ENCODE measurements at places on chromosomes 12 and 14.

DNA sequence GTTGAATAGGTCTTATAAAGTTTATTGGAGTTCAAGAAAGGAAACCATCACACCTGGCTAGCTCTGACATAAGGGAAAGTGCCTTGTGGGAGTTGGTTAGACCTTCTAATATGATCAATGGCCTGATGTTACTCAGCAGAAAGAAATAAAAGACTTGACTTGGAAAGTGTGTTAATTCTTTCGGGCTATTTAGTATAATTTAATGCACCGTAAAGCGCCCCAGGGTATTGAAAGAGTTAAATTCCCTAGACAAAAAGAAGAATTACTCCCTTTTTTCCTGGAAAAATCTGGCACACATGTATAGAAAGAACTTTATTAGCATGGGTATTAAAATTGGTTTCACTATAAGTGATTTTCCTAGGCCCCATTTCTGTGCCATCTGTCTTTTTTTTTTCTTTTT lies 1125.7 kb upstream of the FLRT2 start:
- no peak for DNase-seq

- DNase-seq: no peak
Measured at GRCh38 chr14:45678163-45678562, 425.2 kb upstream of the MIS18BP1 start.

- DNase-seq: peak; percentile 51
Measured at GRCh38 chr12:50057000-50057841, at the start of gene ASIC1. ASIC1 (plus strand) TSS chr12:50057596; CDS start chr12:50058767, 1,171 bp downstream.

DNA sequence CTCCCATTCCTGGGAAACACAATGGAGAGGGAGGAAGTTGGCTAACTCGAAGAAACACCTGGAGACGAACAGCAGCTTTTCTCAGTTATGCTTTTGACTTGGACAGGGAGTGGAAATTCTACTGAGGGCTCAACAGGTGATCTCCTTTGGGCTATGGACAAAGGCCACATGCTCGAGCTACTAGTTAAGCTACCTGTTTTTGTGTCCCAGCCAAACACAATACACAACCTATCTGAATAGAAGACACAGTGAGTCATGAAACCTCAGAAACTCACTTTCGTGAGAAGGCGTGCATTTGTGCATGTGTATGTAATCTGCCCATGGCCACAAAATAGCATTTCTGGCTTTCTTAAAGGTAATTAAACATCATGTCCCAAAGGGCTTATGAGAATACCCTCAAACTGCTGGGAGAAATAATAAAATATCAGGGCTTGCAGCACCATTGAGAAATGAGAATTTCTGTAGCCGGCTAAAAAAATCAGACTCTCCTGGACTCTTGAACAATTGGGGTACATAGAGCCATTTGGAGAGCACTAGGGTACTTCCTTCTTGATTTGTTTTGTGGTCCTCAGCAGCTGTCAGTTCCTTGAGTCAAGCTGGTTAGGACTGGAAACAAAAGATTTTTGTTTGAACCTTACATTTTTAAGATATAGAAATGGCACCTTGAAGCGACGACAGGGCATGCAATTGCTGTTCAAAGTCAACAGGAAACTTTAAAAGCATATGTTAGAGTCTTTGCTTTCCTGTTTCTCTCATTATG lies 85.5 kb upstream of the PTHLH start:
- no peak for DNase-seq

DNA sequence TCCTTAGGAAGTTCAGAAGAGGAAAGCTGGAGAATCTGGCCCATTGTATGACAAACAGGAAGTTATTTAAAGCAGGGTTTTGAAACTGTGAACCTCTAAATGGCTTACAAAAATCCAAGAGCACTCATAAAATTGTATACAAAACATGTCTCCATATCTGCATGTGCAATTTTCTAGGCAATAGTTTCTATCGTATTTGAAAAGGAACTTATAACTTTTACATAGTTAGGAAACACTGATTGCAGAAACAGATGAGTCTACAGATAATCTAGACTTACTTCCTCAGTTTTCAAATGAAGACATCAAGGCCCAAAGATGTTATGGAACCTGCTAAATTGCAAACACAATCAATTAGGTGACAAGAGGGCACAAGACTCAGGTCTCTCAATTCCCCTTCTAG lies 53.3 kb upstream of the ETV6 start:
- DNase-seq: no peak

GRCh38 chr12:84696281-84696680 lies 216.3 kb downstream of the SLC6A15 start:
- no peak for DNase-seq

GRCh38 chr12:104703372-104703771 lies 246.6 kb downstream of the CHST11 start:
- no peak for DNase-seq

GRCh38 chr12:26966842-26967241 lies 28.6 kb downstream of the FGFR1OP2 start:
- no peak for DNase-seq

DNA sequence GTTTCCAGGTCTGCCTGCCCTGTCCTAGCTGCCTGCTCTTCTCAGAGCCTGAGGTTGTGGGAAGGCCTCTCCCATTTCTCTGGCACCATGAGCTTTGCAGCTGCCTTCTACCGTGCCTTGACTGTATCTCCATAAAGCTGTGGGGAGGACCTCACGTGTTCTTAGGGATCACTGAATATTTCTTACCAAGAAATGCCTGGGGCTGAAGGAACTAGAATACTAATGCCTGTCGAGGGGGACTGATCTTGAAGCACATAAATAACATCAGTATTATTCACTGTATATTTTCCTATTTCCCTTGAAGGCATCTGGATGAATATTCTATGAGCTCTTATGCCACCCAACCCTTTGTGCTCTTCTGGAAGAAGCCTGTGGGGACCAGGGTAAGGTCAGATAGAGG lies 103.4 kb downstream of the APAF1 start:
- no peak for DNase-seq

DNA sequence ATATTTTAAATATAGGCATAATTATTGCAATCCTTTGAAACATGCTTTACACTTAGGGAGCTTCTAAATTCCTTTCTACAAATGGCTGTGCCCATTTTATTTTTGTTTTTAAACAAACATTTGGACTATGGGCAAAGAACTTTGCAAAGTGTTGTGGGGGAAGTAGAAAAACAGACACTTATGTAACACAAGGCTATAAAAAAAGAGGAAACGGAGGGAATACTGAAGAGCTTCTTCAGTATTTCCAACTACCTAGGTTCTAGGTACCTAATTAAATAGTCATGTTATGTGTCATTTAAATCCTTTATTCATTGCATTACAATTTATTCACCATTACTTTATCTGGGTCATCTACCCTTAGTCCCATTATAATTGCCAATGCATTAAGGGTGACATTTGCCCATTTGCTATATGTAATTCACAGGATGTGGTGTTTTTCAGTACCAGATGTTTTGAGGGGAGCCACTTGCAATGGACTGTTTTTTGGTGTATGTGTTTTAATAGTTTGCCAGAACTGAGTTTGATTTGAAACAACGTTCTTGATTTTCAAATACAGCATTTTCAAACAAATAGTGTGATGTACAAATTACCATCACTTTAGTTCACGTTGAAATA lies 1.5 kb upstream of the MSRB3 start:
- DNase-seq: no peak

DNA sequence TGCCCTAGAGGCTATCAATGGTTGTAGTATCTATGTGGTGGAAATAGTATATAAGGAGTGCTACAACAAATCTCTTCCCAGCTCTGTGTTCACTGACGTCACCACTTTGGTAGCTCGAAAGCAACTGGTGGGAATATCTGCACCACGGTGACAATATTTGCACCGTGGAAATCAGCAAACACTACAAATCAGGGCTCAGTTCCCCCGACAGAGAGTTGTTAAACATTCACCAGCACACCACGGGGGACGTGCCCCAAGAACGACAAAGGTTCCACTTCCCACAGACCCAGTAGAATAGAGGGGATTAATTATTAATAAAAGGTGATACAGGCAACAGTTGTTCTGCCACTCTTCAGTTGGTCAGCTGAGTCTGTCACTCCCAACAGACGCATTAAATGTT lies 98.4 kb downstream of the CCDC60 start:
- no peak for DNase-seq

GRCh38 chr12:124829008-124829707 lies 34.5 kb downstream of the SCARB1 start:
- DNase-seq: no peak

DNA sequence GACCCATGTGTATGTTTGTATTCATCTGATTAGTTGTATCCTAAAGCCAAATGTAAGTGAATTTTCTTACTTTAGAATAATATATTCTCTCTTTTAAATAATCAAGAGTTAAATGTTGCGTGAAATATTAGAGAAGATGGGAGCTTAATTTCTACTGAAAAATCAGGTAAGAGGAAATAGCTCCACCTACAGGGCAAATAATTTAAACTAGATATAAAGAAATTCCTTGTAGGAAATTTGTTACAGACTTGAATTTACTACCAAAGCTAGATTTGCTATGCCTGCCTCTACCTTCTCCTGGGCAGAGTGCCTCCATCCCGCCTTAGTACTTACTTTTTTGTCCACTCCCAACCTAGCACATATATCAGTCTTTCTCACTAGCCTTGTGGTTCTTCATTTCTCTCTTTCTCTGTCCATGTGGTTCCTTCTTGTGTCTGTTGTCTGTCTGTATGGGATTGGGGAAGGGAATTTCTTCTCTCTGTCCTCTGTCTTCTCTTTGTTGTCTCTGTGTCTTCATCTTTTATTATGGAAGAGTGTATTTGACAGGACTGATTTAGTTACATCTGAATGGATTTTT lies 44.7 kb downstream of the PALS1 start:
- no peak for DNase-seq

GRCh38 chr12:93661021-93661420 lies 16.2 kb upstream of the CRADD start:
- no peak for DNase-seq

GRCh38 chr12:110281549-110282299 lies 677 bp downstream of the ATP2A2 start:
- DNase-seq: peak; percentile 30

DNA sequence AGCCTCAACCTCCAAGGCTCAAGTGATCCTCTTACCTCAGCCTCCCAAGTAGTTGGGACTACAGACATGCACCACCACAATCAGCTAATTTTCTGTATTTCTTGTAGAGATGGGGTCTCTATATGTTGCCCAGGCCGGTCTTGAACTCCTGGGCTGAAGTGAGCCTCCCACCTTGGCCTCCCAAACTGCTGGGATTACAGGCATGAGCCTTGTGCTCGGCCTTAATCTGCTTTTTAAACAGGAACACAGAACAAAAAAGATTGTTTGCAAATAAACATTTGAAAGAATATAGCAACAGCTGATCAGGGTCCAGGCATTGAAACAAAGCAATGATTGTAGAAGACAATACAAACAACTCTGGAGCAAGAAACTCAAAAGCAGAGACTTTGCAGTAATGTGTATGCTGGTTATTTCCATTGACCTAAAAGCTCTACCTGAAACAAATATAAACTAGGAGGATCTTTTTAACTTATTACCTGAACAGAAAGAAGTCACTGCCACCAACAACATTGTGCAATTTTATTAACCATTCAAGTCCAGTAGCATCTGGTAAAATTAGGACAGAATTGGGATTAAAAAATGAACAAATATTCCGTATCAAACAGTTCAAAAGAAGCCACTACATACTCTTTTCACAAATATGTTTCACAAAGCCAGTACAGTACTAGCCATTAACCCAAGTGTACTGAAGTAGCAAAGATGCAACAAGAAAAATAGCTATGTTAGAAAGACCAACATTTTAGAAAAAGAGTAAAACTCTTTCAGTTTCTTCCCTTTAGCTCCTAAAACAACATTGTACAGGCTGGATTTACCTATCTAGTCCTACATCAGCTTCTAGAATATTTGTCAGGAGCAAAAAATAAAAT lies 14.2 kb downstream of the AMN1 start:
- DNase-seq: no peak

- DNase-seq: no peak
Measured at GRCh38 chr14:51201890-51202289, 38.2 kb upstream of the TMX1 start.

- no peak for DNase-seq
Measured at GRCh38 chr12:71410844-71411243, 28.8 kb upstream of the LGR5 start.

DNA sequence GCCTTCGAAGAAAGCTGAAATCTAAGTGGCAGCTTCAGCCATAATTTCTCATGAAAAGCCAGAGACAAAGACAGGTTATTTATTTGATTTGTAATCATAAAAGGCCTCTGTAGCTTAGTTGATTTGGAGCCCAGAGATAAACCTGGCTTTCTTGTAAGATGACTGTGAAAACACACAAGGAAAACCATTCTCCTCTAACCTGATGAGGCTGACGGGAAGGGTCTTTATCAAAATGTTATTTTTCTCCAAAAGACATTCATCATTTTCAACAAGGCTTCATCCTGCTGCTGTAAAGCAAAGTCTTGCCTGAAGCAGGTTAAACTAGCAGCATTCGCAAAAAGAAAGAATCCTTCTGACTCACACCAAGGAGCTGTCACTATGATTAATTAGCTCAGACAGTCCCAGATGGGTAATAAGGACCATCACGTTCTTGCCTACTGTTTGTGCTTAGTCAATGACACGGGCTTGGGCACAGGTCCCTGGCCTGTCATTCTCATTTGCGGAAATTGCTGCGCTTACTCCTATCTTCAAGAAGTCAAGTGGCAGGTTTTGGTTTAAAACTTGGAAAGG lies 286.6 kb downstream of the C12orf75 start:
- DNase-seq: no peak

DNA sequence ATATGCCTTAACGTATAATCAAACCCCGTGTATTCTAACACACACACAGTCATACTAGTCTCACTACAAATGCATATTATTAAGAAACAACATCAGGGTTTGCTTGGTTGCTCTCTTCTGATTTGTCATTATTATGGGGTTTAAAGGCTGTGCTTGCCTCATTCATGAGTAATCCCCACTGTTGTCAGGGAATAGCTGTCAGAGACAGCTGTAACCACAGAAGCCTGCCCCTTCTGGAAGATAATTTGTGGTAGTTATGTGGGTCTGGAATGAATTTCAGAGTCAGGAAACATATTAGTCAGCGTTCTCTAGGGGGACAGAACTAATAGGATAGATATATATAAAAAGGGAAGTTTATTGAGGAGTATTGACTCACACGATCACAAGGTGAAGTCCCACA lies 456.9 kb upstream of the TMEM132C start:
- no peak for DNase-seq

DNA sequence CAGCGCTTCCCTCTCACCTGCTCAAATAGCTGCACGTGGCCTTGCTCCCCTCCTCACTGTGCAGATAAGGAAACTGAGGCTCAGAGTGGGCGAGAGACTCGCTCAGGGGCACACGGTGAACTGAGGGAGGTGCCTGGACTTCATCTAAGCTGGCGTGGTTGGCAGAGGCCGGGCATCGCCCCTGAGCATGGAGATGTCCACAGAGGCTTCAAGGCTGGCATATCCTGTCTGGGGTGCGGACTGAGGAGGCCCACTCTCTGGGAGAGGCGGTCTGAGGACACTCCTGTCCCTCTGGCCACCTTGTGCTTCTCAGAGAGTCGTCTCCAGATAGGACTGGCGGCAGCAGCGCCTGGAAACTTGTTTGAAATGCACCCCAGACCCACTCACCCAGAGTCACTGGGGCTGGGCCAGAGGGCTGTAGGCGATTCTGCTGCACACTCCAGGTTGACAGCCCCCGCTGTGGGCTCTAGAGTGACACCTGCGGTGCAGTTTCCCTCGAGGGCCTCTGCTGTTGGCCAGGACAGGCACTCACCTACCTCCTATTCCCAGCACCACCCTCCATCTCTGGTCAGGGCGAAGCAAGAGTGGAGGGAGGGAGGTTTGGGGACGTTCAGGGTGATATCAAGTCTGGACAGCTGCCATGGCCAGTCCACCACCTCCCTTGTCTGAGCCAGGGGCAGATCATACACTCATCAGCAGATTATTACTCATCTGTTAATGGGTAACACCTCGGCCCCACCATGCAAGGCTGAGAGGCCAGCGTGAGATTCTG lies 11.2 kb upstream of the LBHD2 start:
- DNase-seq: no peak

Data from stimulated activated CD8-positive, alpha-beta memory T cell treated with anti-CD3 and anti-CD28 coated beads, Interleukin-2, amount 100 ng/mL, for 48 hours (primary cell).